LHCN-M2 (cell line): ENCODE measurements at places on chromosomes 7 and 10.

DNA sequence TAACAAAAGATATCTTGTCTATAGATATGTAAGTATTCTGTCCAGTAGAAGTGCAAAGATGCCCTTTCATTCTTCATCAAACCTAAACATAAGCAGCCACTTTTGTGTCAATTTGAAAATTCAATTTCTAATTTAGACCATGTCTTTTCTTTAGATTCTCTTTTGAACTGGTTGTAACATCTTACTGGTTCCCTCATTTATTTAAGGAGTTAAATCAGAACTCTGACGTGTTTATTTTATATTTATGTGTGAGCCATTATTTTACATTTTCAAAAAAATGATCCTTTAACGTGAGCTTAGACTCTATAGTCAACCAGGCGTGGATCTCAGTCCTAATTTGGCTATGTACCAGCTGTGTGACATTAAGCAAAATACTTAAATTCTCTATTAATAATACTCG lies 74.0 kb upstream of the PHYHIPL start:
- DNase-seq, result no peak

GRCh38 chr7:127858915-127859189 lies 172.4 kb downstream of the LRRC4 start:
- DNase-seq, result no peak

- no peak for DNase-seq
Measured at GRCh38 chr10:75588031-75588430, 156.6 kb downstream of the LRMDA start.

DNA sequence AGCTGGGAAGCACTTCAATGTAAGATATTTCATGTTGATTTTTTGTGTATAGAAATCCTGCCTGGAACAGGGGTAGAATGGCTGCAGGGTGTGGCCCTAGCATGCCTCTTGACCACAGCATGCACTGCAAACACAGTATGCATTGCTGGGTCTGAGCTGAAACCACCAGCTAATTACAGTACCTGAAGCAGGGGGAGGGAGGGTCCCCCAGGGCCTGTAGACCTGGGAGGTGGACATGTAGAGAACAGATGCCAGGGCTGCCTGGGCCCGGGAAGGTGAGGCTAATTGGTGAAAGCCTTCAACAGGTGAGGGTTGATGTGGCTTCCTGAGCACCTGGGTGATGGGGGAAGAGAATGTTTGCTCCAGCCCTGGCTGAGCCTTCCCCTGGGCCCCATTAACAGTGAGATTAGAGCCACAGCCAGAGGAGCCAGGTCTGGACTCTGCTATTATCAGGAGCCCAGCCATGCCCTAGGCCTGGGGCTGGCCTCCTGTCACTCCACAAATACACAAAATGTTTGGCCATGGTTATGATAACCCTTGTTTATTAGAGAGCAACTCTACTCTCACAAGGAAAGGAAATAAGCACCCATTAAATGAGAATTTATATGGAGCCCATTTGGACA lies 83.3 kb downstream of the PLXNA4 start:
- no peak for DNase-seq

GRCh38 chr7:112377593-112377992 lies 72.7 kb upstream of the IFRD1 start:
- no peak for DNase-seq

- DNase-seq, result no peak
Measured at GRCh38 chr10:114553436-114553835, 104.6 kb downstream of the ABLIM1 start.

- no peak for DNase-seq
Measured at GRCh38 chr10:47025253-47025539, 114.0 kb downstream of the PTPN20 start.

GRCh38 chr10:86899132-86899531 lies 58.3 kb downstream of the MMRN2 start:
- no peak for DNase-seq

DNA sequence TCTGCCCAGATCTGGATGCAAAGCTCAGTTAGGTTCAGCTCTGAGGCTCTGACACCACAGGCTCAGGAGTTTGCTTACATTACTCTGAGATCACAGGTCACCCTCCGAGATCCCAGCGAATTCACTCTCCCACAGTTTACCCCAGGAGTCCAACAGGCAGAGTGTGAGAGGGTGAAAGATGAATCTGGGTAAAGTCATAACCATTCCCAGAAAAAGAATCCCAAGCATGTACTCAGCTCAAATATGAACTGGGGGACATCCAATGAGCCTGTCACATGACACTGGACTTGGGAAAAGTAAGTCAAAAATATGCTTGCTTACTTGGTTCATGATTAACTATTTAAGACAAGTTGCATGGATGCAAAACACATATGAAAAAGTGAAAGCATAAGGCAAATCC lies 110.3 kb upstream of the ARID5B start:
- peak; percentile 29 for DNase-seq

DNA sequence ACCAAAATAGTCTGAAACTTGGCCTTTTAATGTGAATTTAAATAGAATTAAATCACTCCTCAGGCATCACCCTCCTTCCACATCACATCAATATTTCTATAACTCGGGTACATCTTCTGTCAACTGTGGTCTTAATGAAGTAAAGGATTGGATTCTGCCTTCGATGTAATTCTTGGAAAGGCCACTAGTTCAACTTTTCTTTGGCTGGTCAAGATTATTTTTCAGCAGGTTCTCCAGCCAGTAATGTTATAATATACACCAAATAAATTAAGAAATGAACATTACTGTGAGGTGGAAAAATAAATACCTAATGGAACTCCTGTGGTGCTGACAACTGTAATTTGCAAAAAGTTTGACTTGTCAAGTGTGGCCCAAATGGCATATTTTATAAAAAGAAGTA lies 9.7 kb upstream of the SLC16A9 start:
- no peak for DNase-seq

- DNase-seq, result no peak
Measured at GRCh38 chr7:128203710-128204214, 37.3 kb upstream of the LEP start.

- peak; percentile 74 for DNase-seq
Measured at GRCh38 chr10:116947841-116948529, 57.0 kb downstream of the SHTN1 start.

DNA sequence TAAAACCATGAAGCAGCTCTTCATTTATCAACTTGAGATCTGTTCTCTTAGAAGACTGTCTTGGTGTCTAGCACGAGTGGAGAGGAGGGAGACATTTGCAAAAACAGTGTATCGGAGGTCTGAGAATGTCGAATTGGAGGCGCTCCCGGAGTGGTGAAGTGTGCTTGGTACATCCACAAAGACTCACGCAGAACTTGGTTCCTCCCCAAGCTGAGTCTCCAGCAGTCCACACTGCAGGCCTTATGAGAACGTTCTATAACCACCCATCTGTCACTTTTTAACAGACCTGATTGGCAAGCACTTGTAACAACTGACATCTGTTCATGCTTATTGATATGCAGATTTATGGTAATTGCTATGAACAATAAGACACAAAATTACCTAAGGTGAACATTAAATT lies 261.6 kb downstream of the CELF2 start:
- no peak for DNase-seq

DNA sequence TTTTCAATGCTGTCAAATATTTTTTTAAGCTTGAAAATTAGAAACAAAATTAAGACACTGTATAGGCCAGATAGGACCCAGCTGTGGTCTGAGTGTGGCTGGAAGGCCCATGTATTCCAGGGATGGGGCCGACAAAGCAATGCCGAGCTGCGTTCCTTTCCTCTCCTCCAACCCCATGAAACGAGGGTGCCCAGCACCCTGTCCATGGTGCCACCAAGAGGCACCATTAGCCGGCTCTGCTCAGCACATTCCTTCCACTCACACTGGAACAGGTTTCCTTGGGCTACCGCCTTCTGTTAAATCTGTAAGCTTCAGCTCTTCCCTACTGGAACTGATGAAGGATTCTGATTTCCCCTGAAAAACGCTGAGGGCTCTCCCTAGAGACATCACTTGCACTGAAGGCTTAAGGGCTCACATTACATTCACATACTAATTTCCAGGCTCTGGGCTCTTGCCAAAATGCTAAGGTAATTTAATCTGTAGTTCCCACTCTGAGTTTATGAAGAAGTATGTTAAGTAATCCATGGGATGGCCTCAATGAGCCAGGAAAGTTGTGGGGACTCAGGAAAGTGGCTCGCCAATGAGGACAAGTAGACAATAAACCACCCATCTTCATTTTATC lies 73.7 kb upstream of the CAMK2B start:
- DNase-seq, result peak; percentile 83

- DNase-seq, result no peak
Measured at GRCh38 chr10:77361426-77361825, 276.2 kb downstream of the KCNMA1 start.
